ENCODE measurements at places on chromosomes 5 and 9.

GRCh38 chr5:115838885-115839518 lies 2.4 kb downstream of the ATG12 start:
- no peak for DNase-seq

- DNase-seq, result no peak
These were observed 158.8 kb downstream of the TSSK1B start for GRCh38 chr5:113276001-113276400.

DNA sequence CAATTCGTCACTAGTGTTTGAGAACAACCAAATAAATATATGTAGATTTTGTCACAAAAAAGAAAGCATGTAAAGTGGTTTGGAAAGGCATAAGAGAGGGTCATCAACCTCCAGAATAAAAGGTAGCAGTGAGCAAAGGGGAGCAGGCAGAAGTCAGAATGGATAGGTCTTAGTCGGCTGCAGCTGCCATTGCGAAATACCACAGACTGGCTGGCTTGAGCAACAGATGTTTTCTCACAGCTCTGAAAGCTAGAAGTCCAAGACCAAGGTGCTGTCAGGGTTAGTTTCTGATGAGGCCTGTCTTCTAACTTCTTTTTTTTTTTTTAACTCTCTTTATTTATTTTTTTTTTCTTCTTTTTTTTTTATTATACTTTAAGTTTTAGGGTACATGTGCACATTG lies 208.1 kb upstream of the PIK3R1 start:
- no peak for DNase-seq

DNA sequence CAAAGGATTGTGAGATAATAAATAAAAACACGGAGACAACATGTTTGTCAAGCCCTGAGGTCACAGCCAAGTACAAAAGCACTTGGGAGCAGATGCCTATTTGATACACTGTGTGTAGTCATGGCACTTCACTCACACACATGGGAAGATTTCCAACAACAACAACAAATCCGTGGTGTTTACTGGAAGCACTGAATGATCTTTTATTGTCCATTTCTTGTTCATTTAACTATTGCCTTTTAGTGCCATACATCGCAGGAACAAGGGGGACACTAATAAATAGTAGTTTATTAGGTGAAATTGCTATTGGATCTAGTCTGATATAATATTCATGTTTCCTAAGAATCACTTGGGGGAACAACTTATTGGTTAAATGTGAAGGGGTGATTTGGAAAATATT lies 20.4 kb upstream of the GDNF start:
- no peak for DNase-seq

- DNase-seq, result no peak
These were observed 58.4 kb downstream of the RANBP17 start for GRCh38 chr5:170920196-170920595.

- no peak for DNase-seq
These were observed 144.3 kb upstream of the MTAP start for GRCh38 chr9:21657966-21658667.

DNA sequence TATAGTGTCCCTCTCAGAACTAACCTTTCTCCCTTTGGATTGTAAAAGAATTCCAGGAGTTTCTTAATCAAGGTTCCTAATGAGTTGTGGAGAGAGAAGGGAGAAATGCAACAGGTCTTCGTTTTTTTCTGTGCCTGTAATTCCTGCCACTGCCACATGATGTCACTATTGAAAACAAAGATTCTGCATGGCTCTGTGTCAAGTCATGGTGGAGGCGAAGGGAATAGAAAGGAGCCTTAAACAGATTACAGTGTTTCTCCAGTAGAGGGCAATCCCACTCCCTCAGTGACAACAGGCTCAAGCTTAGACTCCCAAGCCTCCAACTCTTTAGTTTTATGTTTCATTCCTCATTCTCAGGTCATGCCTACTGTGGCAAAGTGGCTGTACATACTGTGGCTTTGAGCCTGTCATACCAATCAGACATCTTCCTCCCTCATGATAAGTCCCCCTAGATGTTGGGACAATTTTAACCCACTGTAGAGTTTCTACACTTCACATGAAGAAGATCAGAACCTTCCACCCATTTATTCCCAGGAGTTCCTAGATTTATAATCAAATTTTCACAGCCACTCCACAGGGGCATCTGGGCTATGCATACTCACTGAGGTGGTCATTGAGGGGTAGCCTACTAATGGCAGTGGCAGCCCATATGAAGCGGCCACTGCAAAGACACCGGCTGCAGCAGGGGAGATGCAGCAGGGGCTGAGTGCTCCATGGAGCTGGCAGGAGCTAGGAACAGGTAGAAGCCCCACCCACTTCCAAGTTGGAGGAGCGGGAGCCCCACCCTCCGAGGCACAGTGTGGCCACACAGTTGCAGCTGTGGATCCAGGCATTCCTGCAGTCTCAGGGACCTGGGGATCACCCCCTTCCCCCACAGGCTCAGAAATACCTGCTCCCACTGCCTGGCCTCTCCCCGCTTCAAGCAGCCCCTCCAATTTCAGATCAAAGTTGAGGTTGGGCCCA lies 97.4 kb upstream of the TRIM32 start:
- DNase-seq, result no peak

DNA sequence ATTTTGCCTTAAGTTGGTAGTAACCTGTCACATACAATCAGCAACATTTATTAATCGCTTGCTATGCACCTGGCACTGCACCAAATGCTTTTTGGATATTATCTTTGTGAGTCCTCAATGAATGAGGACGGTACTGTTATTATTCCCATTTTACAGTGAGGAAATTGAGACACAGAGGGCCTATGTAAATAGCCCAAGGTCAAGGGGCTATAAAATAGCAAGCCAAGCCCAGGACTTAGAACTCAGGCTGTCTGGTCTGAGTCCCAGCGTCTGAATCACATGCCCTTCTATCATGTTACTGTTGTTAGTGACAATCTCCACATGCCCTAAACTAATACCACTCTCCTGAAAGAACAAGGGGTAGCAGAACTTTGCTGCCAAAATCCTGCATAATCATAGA lies 60.0 kb downstream of the ERAP1 start:
- DNase-seq, result no peak

DNA sequence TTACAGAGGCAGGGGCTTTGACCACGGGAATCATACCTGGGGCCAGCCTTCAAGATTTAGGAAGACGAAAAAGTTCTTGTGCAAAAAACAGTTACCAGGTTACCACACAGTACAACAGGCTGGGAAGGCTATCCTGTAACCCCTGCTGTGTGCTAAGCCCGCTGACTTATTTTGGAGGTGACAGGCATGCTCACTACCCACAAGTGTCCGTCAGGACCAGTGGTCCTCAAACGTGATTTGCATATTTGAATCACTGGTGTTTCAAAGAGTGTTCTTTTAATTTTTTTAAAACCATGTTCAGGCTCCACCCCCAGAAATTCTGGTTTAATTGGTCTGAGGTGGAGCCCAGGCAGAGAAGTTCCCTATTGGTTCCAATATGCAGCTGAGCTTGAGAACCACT lies 146.6 kb downstream of the TTLL11 start:
- no peak for DNase-seq

GRCh38 chr5:103259705-103260355 lies 1.3 kb downstream of the MACIR start:
- DNase-seq, result no peak

DNA sequence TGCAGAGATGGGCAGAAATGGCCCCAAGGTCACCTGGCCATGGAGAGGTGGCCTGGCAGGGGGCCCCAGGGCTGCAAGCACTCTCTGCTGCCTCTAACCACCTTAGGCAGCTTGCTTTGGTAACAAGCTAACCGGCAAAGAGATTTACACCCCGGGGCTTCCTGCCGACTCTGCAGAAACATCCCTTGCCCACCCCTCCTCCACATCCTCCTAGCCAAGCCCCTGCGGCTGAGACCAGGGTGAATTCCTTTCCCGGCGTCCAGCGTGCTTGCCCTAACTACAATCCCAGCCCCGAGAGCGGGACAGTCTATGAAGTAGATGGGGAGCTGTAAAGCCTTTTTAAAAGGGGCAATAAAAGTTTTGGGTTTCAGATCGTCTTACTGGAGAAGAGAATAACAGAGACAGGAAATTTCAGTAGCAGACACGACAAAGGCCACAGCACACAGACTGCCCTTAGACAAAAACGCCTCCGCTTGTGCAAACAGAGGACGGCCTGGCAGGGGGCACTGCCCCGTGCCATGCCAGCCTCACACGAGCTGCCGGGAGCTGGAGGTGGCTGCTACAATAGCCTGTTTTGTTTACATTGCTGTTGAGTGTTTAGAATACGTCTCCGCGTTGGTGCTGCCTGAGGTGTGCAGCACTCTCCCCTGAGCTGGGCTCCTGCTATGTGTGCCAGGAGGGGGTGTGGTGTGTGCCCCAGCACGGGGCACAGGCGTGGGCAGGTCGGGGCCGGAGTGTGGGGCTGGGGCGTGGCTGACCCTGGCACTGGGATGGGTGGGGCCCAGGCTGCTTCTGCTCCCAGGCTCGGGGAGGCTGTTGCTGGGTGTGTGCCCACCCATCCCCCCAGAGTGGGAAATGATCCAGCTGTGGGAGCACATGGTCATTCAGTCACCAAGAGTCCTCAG lies 15.3 kb downstream of the MYMK start:
- DNase-seq, result no peak

GRCh38 chr9:82546136-82546535 lies 516.8 kb downstream of the RASEF start:
- no peak for DNase-seq

- DNase-seq, result no peak
These were observed 278.0 kb upstream of the SMC2 start for GRCh38 chr9:103816146-103816545.

- no peak for DNase-seq
These were observed 4.6 kb downstream of the AP3B1 start for GRCh38 chr5:78289911-78290310.

DNA sequence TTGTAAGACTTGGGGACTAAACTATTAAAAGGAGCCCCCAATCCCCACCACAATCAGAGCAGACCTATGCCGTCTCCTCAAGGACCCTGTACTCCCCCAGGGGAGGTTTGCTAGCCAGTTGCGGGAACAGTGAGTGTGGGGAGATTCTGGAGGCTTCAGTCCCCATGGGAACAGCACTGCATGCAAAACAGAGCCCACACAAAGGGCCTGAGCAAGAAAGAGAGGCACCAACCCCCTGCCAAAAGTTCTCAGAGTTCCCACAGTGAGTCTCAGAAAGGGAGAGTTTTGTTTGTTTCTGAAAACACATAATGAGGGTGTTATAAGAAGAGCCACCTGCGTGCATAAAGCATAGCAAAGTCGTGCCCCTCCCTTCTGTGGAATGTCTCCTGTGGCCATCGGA lies 56.6 kb downstream of the CFAP90 start:
- no peak for DNase-seq

- DNase-seq, result no peak
These were observed 22.7 kb downstream of the WNK2 start for GRCh38 chr9:93206576-93207155.

- no peak for DNase-seq
These were observed 164.2 kb downstream of the MACROH2A1 start for GRCh38 chr5:135234666-135235401.

DNA sequence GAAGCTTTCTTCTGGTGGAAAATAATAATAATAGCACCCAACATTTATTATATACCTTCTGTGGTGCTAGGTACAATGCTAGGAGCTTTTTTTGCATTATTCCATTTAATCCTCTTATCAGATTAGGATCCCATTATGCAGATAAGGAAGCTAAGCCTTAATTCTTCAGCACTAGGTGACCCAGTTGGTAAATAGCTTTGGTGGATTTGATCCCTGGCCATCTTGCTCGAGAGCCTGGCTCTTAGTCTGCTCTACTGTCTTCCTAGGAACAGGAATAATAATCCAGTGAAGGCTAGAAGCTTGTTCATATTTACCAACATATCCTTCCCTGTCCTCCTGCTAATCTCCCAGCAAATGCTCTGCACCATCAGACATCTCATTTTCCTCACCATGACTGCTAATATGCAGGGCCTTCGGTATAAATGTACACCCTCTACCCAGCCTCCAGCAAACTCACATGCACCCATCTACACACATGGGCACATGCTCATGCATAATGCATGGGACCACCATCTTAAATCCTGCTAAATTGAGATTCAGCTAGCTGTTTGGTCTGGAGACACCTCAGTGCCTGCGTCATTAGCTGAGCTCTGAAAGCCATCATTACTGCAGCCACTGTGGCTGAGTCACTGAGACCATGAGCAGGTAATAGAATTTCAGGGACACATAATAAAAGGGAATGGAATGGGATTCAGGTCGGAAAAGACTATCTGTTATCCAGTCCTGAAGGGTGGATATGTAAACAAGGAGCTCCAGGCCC lies 87.5 kb downstream of the TRIM32 start:
- DNase-seq, result no peak

DNA sequence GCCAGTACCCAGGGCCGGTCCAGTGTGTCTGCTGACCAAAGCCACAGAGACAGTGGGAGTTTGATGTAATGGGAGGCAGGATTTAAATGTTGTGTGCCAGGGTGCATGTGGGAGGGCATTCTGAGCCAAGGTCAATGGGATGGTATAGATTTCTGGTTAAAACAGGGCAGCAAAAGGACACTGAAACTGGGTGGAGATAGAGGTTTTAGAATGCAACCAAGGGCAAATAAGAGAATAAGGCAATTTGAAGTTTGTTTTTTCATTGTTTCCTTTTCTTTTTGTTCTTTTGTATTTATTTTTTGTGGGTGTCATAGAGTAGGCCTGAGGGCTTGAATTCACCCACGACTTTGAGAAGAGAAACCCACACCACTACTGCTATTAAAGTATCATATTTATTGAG lies 65.5 kb upstream of the CLINT1 start:
- DNase-seq, result no peak

- DNase-seq, result no peak
These were observed 47.3 kb downstream of the CACNA1B start for GRCh38 chr9:137924761-137925369.

GRCh38 chr5:166262395-166262794 lies 2029.0 kb upstream of the WWC1 start:
- DNase-seq, result no peak

GRCh38 chr9:108445431-108446071 lies 410.2 kb downstream of the ACTL7B start:
- DNase-seq, result no peak

DNA sequence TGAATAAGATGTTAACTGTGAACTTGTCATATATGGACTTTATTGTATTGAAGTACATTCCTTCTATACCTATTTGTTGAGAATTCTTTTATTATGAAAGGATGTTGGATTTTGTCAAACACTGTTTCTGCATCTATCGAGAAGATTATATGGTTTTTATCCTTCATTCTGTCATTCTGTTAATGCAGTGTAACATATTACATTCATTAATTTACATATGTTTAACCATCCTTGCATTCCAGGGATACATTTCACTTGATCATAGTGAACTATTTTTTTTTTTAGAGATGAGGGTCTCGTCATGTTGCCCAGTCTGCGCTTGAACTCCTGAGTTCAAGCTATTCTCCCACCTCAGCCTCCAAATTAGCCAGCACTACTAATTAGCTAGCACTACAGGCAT lies 48.4 kb downstream of the F2R start:
- no peak for DNase-seq

DNA sequence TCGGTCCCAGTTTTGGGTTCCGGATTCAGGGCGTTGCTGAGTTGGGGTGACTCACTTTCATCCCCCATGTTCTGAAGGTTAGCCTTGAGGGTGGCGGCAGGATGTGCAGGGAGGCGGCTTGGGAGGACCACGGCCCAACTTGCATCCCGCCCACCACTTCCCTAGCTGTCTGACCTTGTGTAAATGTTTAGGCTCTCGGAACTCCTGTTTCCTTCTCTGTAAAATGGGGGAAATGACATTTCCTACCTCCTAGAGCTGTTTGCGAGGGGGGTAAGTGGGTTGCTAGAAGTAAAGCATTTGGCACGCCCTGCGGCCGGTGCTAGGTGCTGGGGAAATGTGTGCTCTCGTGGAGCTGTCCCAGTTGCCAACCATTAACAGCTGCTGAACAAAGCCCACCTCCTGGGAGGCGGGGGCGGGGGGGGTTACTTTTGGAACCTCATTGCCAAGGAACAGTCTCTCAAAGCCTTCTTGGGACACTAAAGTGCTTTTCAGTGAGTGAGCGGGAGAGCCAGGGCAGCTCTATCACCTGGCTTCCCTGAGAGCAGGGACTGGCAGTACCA lies 27.5 kb downstream of the PTGES2 start:
- no peak for DNase-seq
